ENCODE measurements at places on chromosomes 11 and 22. TPM values are rescaled to one million over a fixed set of nuclear protein-coding genes. Genes with fewer than 3 reads are reported as not detected.

TUB gene
- polyA plus RNA-seq, result 0.40 TPM

DNA sequence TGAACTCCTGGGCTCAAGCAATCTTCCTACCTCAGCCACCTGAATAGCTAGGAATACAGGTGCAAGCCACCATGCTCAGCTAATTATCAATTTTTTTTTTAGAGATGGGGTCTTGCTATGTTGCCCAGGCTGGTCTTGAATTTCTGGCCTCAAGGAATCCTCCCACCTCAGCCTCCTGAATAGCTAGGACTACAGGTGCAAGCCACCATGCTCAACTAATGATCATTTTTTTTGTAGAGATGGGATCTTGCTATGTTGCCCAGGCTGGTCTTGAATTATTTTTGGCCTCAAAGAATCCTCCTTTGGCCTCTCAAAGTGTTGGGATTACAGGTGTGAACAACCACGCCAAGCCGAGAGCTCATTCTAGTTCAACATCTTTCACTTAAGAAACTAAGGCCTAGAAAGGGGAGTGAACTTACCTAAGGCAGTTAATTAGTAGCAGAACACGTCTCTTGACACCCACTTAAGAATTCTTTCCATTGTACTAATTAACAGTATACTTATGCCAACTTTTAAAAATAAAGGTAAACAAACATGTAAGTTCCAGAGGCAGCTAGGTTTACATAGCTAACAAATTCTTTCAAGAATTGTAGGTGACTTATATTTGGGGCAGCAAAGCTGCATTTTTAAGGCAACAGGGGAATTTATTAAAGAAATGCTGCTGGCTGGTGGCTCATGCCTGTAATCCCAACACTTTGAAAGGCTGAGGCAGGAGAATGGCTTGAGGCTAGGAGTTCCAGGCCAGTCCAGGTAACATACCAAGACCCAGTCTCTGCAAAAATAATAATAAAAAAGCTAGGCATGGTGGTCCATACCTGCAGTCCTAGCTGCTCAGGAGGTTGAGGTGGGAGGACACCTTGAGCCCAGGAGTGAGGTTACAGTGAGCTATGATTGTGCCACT is 9.6 kb downstream of the ZBED5 start:
- DNase-seq, result no peak
- H3K36me3 ChIP-seq, result peaks cover 2% of the 10 kb centered on the region
- peaks cover under 1% of the 10 kb centered on the region for H3K4me1 ChIP-seq
- H3K4me3 ChIP-seq, result no peak overlapping the region
- H3K27ac ChIP-seq, result no peak overlapping the region

GRCh38 chr11:3096909-3097530 is 39.8 kb upstream of the CARS1 start:
- peaks cover 1% of the 10 kb centered on the region for H3K36me3 ChIP-seq
- H3K27me3 ChIP-seq, result no peaks in the 10 kb centered on the region
- H3K4me1 ChIP-seq, result peaks cover 15% of the 10 kb centered on the region
- DNase-seq, result no peak

DNA sequence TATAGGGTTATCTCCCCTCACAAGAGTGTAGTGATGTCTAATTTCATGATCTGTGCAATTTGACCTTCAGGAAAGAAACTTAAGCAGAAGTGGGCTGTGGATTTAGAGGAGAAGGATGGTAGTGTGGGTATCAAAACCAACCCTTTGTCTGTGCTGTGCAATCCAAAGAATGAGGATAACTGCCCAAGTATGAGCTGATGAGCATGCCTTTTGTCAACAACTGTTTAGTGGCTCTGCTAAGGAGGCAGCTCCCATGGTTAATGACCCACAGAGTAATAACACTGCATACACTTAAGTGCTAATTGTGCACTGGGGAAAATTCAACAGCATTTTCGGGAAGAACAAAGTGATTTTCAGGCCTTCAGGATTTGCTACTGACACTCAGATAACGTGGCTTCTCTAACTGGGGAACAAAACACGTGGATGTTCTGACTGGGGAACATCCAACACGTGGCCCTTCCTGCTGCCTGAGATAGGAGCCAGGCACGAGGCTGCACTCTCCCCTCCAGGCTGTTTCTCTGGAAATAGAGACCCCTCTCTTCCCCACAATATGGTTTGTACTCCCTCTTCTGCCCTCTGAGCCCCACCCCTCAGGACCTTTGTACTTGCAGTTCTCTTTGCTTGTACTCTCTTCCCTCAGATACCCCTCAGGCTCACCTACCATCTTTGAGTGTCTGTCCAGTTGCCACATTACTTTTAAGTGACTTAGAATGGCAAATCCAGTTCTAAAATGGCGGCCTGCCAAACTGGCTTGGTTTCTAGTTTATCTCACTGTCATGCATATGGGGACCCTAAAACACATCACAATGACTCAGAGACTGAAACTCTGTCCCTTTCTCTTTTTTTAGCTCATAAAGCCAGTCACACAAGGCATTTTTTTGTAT is 234.9 kb upstream of the POU2AF2 start:
- peaks cover 6% of the 10 kb centered on the region for H3K4me1 ChIP-seq
- no peak overlapping the region for H3K27ac ChIP-seq
- peaks cover 2% of the 10 kb centered on the region for H3K27me3 ChIP-seq
- no peak overlapping the region for H3K4me3 ChIP-seq
- no peaks in the 10 kb centered on the region for H3K36me3 ChIP-seq
- no peak for DNase-seq

SVIP gene
- 3.3 TPM for polyA plus RNA-seq

- H3K4me1 ChIP-seq, result peaks cover 23% of the 10 kb centered on the region
- H3K4me3 ChIP-seq, result no peak overlapping the region
- no peaks in the 10 kb centered on the region for H3K36me3 ChIP-seq
- peak; percentile 56 for DNase-seq
- H3K27me3 ChIP-seq, result no peaks in the 10 kb centered on the region
- H3K27ac ChIP-seq, result peak overlapping the region; percentile 75
These were observed 86.7 kb downstream of the SIK3 start for GRCh38 chr11:117011541-117011898.

- no peak for DNase-seq
- H3K27me3 ChIP-seq, result no peaks in the 10 kb centered on the region
- H3K4me3 ChIP-seq, result no peak overlapping the region
- H3K27ac ChIP-seq, result no peak overlapping the region
- H3K4me1 ChIP-seq, result no peaks in the 10 kb centered on the region
These were observed 967.0 kb upstream of the FAT3 start for GRCh38 chr11:91257667-91258066.

PANX2 gene
- 0.32 TPM for polyA plus RNA-seq

IFTAP gene
- 22.8 TPM for polyA plus RNA-seq

DNA sequence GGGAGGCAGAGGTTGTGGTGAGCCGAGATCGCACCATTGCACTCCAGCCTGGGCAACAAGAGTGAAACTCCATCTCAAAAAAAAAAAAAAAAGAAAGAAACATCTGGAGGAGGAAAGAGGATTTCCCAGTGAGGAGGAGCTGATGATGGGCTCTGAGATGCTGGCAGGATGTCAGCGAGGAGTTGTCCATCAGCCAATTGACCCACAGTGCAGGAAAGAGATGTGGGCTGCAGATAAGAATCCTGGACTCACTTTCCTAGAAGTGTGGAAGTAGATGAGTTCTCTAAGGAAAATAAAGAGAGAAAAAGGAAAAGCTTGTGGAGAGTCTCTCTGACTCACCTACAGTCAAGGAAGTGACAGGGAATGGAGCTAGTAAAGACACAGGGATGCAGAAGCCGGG is 9.7 kb downstream of the IZUMO1R start:
- H3K27me3 ChIP-seq, result peaks cover 3% of the 10 kb centered on the region
- no peaks in the 10 kb centered on the region for H3K36me3 ChIP-seq
- no peak overlapping the region for H3K4me3 ChIP-seq
- no peak for DNase-seq
- no peak overlapping the region for H3K27ac ChIP-seq

DNA sequence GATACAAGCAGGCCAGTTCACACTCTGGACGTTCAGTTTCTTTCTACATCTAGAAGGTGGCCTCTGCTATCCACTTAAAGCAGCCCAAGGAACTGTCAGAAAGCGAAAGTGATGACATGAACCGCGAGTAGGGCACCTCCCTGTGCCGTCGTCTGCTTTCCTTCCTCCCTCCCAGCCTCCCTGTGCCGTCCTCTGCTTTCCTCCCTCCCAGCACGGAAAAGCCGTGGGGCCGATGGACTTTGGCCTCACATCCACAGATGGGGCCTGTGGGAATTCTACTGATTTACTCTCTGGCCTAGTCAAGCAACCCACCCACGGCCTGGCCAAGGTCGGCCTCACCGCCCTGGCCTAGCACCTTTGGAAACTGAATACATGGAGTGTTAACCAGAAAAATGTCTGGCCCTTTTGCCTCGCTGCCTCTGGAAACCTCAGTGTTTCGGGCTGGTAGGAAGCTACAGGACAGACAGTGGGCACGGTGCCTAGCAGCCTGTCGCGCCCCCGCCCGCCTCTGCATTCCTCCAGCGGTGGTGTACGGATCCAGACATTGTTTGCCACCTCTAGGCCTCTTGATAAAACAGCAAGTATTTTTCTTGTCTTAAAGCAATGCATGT is 14.2 kb downstream of the PEX26 start:
- peaks cover 11% of the 10 kb centered on the region for H3K4me1 ChIP-seq
- H3K4me3 ChIP-seq, result peak overlapping the region; percentile 42

DNA sequence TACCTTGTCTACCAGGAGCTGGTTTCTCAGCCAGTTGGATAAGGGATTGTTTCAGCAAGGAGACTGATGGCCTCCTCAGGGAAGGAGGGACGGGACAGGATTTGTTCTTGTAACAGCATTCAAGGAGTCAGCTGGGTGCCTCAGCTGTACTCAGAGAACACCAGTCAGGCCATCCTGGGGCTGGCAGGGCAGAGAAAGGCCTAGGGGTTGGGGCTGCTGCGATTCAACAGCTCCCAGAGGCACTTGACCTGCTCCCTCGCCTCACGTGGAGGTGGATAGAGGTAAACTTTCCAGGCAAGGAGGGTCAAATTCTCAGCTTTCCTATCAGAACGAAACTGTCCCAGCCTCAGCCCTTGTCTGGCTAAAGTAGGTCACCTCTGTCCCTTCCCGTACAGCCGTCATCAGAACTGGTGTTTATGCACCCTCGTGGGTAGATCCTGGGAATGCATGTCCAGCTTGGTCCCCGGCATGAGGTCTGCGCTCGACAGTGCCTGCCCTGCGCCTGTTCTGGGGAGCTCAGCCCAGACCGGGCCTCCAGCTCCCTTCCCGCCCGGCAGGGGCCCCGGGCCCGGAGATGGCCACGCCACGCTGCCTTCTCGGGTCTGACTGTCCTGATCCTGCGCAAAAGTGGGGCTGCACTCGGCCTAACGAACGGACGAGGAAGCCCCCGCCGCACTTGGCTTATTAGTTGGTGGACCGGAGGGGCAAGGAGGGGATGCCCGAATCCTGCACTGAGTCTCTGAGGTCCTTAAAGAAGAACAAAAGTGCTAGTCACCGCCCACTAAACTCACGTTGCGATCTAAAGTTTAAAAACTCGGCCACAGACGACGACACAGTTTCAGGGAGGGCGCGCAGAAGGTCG is 762 bp upstream of the CCDC134 start:
- peak overlapping the region; percentile 94 for H3K4me3 ChIP-seq
- H3K27ac ChIP-seq, result peak overlapping the region; percentile 59
- H3K4me1 ChIP-seq, result peaks cover 21% of the 10 kb centered on the region
- no peak for DNase-seq
- no peaks in the 10 kb centered on the region for H3K27me3 ChIP-seq

TPH1 gene
- 0.22 TPM for polyA plus RNA-seq

DNA sequence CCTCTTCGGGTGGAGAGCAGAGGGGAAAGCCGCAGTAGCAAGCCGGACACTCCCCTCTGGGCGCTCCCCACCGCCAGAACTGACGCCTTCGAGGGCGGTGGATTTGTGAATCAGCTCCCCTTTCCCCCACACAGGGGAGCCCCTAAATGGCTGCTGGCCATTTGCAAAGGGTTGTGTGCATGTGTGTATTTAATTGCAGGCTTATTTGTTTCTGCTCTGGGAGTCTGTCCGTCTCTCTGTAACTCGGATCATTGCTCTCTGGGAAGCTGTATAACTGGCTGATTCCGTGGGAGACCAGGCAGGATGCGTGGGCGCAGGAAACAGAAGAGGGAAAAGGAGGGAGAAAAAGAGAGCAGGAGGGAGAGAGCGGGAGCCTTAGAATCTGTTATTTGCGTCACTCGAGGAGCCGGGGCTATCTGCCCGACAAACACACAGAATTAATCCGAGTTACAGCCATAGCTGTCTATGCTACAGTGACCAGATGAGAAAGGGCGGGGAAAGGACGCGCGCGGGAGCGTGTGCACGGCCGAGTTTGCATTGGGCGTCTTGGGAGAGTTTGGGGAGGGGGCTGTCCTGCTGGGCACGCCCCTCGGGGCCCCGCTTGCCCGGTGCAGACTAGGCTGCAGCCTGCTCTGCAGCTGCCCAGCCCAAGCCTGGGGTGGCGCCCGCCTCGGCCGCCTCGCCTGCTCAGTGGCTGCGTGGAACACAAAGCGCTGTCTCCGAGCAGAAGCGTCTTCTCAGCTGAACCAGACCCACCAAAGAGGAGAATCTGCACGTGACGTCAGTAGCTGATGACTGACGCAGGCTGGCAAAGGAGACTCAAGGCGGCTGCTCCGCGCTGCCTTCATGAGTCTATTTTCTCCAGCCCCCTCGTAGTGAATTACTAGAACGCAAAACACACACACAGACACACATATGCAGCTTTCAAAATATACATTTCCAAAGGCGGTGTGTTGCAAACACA is 105.3 kb upstream of the HSD17B12 start:
- peaks cover 87% of the 10 kb centered on the region for H3K27me3 ChIP-seq
- no peak for DNase-seq
- peaks cover 4% of the 10 kb centered on the region for H3K4me1 ChIP-seq
- no peaks in the 10 kb centered on the region for H3K36me3 ChIP-seq

DNA sequence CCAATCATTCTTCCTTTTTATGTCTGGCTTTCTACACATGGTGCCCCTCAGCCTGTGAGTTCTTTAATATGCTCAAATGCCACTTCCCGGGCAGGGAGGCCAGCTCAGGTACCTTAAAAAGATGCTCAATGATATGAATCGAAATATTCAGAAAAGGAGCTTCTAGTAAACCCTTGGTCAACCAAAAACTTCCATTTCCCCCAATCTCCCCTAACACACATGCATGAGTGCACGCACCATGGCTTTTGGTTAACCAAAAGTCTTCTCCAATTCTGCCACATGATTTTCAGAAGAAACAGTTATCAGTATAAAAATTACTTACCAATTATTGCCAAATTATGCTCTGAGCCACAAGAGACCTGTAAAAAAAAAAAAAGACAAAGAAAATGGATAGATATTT is 135.0 kb downstream of the SERGEF start:
- no peak overlapping the region for H3K4me3 ChIP-seq
- DNase-seq, result no peak
- H3K36me3 ChIP-seq, result peaks cover 6% of the 10 kb centered on the region
- no peak overlapping the region for H3K27ac ChIP-seq
